ENCODE measurements at places on chromosomes 12 and 14. TPM values are rescaled to one million over a fixed set of nuclear protein-coding genes. Genes with fewer than 3 reads are reported as not detected.

TESPA1 gene
- not detected for total RNA-seq

TAS2R13 gene
- total RNA-seq, result 0.75 TPM

EIF4B gene
- 713 TPM for total RNA-seq

GSKIP gene
- total RNA-seq, result 28.6 TPM

CRIP1 gene
- total RNA-seq, result 8.8 TPM

PLCZ1 gene
- total RNA-seq, result not detected

JAG2 gene
- total RNA-seq, result 11.3 TPM

MORN3 gene
- 0.37 TPM for total RNA-seq

SRGAP1 gene
- 3.4 TPM for total RNA-seq

KRT1 gene
- not detected for total RNA-seq

MYF6 gene
- not detected for total RNA-seq

PLEKHD1 gene
- 0.37 TPM for total RNA-seq

- no peak for DNase-seq
Measured at GRCh38 chr14:98503086-98503815, 768.7 kb downstream of the BCL11B start.

- DNase-seq, result peak; percentile 54
Measured at GRCh38 chr12:5433081-5433844, 1.4 kb downstream of the NTF3 start.

DNA sequence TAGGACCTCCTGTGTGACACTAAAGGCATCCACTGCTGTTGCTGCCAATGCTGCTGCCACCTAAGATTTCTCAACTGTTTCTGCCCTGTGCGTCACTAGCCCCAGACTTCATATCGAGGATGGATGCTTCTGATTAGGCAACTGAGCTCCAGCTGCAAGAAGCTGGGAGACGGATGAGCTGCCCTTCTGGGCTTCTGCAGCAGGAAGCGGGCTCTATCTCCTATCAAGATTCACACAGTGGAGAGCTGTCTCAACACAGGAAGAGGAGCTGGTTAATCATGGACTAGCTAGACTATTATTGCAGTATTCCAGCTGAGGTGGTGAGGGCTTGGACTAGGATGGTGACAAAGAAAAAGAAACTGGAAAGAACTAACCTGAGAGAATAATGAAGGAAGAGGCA lies 59.2 kb upstream of the PELI2 start:
- no peak for DNase-seq

GRCh38 chr12:7295529-7295928 lies 8.3 kb upstream of the ACSM4 start:
- DNase-seq, result no peak

GRCh38 chr14:69208666-69209065 lies 17.4 kb downstream of the EXD2 start:
- DNase-seq, result no peak

DNA sequence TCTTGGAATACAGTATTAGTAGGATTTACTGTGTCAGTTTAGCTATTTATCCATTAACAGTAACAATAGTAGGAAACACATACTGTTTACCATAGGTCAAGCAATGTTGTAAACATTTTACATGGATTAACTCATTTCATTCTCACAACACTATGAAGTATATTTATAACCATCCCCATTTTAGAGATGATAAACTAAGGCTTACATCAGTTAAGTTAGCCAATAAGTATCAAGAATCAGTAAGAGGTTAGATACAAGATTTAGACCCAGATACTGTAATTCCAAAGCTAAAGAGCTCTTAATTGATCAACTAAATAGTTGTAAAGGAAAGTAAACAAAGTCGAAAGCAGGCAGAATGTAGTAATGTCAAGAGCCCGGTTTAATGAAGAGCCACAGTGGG lies 1.1 kb downstream of the SYNJ2BP start:
- DNase-seq, result no peak

GRCh38 chr14:84225268-84225667 lies 1304.7 kb upstream of the FLRT2 start:
- no peak for DNase-seq

DNA sequence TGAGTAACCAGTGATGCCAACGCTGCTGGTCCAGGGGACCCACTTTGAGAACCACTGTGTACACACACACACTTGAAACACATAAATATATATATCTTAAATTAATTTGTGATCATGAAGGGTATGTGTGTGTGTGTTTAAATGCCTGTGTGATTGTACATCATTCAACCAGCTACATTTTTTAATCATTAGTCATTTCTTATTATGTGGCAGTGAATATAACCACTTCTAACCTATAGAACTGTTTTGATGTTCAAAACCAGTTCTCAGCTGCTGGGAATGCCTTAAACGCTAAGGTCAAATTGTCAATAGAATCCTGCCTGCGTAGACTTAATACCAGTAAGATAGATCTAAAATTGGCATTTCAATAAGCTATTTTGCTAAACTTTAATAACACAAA lies 330.0 kb downstream of the SYT1 start:
- DNase-seq, result no peak

DNA sequence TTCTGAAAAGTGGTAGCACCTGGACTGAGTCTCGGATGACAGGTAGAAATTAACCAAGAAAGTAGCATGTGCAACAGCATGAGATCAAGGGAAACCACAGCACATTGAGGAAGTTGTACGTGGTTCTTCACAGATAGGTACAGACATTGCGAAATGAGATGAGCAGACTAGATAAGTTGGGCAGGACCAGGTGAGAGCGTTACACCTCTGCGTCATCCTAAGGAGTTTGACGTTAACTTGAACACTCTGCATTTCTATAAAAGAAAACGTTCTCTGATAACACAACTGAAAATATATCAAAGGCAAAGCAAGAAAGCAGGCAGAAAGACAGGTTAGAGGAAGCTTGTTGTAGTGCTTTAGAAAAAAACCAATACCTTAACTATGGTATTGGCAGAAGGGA lies 98.5 kb upstream of the RASSF8 start:
- DNase-seq, result no peak

DNA sequence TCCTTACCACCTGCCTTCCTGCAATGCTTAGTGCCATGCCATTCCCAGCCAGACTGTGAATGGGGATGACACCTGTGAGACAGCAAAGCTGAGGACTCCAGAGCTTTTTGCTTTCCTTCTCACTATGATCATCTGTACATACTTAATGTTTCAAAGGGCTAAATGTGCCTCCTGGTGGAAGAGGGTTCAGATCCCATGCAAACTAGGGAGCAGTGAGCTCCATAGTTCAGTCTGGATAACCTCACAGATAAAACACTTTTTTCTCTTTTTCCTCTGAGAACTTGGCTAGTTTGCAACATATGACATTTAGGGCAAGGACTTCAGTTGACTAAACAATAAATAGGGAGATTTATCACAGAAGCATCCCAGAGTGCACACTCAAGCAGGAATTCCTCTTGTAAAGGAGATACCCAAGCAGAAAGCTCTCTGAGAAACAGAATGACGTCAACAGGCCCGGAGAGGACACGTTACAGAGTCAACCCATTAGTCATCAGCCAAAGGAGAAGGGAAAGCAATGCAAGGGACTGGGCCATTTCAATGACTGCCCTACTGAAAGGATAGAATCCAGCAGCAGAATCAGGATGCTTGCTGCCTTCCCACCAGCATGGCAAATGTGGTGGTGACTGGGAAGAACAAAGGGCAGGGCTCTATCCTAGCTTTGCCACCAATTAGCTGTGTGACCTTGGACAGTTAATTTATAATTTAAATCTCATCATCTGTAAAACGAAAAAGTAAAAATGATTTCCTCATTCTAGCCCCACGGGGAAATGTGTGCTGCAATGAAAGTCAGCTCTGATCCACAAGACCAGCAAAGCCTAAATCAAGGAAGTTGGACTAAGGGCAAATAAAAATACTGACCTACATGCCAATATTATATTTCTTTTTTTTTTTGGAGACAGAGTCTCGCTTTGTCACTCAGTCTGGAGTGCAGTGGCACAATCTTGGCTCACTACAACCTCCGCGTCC lies 80.8 kb upstream of the ACTN1 start:
- DNase-seq, result no peak

GRCh38 chr12:107955966-107956643 lies 173.0 kb upstream of the WSCD2 start:
- DNase-seq, result no peak

DNA sequence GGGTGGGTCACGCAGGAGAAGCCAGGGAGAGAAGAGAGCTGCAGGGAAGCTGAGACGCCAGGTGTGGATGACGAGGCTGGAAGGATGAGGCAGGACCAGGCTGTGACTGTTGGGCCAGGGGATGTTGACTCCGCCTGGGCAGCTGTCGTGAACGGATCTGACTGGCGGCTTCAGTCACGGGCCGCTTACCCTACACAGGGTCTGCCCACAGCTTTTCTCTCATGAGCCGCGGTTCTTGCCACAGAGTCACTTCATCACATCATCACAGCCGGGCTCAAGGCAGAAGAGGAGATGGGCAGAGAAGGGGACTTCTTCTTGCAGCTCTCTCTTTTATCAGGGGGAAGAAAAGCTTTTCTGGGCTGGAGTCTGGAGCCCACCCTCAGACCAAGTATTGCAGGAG lies 7.7 kb downstream of the CLBA1 start:
- DNase-seq, result no peak

- peak; percentile 25 for DNase-seq
Measured at GRCh38 chr14:101460986-101461750, 100.1 kb upstream of the DIO3 start.

DNA sequence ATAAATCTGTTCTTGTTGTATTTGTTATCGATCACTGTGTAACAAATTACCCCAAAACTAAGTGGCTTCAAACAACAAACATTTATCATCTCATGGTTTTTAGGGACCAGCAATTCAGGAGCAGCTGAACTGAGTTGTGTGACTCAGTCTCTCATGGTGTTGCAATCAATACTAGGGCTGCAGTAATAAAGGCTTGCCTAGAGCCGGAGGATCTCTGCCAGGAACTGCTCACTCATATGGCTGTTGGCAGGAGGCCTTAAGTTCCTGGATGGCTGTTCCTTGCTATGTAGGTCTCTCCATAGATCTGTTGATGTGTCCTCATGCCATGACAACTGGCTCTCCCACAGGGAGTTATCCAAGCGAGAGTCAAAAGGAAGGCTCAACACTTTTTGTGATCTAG lies 3.8 kb upstream of the PSMC6 start:
- DNase-seq, result no peak

GRCh38 chr12:103933237-103933636 lies 3.0 kb downstream of the HSP90B1 start:
- no peak for DNase-seq

DNA sequence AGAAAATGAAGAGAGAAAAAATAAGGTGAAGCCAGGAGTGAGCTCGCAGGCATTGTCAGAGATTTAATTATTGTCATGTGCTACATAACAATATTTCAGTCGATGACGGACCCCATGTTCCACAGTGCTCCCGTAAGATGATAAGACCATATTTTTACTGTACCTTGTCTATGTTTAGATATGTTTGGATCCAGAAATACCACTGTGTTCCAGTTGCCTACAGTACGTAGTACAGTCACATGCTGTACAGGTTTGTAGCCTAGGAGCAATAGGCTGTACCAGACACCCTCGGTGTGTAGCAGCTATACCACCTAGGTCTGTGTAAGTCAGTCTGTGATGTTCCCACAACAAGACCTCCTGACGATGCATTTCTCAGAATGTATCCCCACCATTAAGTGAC lies 137.5 kb downstream of the FBXL14 start:
- no peak for DNase-seq

GRCh38 chr12:86456241-86456640 lies 200.1 kb upstream of the MGAT4C start:
- DNase-seq, result no peak

GRCh38 chr12:9730011-9730410 lies 2.9 kb downstream of the CLECL1 start:
- no peak for DNase-seq

DNA sequence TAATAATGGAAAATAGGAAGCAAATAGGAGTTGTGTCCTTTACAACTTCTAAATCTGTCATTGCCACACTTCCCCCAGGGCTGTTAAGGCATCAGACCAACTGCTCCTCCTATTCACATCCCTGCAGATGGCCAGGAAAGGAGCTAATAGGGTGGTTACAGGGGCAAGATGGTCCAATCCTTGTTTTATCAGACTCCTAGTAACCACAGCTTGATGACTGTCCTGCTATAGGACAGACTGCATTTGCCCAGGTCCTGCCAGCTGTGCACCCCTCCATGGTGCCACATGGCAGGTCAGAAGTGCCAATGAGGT lies 10.9 kb upstream of the KRT2 start:
- DNase-seq, result no peak

- peak; percentile 50 for DNase-seq
Measured at GRCh38 chr14:78902010-78902623, 731.9 kb downstream of the NRXN3 start.

GRCh38 chr14:53872681-53873089 lies 83.9 kb downstream of the BMP4 start:
- DNase-seq, result no peak

- no peak for DNase-seq
Measured at GRCh38 chr12:56695327-56696101, 7.4 kb upstream of the PTGES3 start.

DNA sequence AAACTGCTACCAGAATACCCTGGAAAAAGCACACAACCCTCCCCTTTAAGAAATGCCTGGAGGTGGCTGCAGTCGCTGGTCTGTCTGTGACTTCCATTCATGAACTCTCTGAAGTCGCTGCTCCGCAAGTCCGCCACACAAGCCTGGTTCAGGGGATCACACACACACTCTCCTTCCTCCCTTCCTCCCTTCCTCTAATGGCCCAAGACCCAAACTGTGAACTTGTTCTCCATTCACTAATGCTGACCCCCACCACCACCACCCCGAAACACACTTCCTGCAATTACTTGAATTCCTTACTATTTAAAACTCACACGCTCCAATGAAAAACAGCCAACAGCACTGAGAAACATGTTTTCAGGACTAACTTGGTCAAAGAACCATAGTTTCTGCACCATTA lies 1.0 kb upstream of the LMO3 start:
- no peak for DNase-seq

DNA sequence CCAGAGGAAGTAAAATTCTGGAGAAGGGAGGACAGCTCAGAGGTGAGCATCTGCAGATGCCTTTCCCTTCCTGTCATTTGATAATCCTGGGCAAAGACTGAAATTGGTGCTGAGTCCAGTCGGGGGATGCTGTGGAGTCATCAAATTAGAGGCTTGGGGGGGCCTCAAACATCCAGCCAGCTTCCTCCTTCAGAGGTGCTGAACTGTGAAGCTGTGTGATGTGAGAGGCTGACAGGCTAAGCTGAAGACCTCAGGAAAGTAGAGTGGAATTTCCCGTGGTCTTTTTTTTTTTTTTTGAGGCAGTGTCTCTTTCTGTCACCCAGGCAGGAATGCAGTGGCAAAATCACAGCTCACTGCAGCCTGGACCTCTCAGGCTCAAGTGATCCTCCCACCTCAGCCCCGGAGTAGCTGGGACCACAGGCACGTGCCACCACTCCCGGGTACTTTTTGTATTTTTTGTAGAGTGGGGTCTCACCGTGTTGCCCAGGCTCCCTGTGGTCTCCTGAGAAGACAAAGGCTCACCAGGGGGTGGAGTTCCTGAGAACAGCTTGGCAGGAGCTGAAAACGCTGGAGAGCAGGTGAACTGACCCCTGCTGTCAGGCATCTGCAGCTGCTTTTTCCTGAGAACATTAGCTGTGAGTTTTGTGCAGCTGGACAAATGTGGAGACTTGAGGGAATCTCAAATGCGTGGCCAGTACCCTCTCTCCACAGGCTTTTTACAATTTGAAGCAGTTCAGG lies 6.1 kb upstream of the TCL1B start:
- DNase-seq, result peak; percentile 50

All from H9 (cell line).